ENCODE measurements at places on chromosomes 4 and X. TPM values are rescaled to one million over a fixed set of nuclear protein-coding genes. Genes with fewer than 3 reads are reported as not detected.

FHL1 gene
- total RNA-seq: 299 TPM

DNA sequence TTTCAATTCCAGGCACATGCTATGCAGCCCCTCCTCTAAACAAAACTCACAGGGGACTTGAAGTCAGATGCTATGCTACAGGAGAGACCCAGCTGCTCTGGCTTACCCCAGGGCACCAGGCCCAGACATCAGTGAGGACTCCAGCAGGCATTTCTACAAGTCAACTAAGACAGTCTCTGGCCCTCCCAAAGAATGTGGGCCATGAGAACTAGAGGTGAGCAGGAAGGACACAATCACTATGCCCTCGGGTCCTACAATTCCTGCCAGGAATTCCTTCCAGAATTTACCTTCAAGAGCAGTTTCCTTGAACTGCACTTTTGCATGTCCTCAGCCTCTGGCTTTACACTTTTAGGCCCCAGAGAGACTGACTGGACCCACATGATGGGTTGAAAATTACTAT is 17.4 kb downstream of the TMEM192 start:
- no peak for DNase-seq

ANOS1 gene
- total RNA-seq: 4.9 TPM

DNA sequence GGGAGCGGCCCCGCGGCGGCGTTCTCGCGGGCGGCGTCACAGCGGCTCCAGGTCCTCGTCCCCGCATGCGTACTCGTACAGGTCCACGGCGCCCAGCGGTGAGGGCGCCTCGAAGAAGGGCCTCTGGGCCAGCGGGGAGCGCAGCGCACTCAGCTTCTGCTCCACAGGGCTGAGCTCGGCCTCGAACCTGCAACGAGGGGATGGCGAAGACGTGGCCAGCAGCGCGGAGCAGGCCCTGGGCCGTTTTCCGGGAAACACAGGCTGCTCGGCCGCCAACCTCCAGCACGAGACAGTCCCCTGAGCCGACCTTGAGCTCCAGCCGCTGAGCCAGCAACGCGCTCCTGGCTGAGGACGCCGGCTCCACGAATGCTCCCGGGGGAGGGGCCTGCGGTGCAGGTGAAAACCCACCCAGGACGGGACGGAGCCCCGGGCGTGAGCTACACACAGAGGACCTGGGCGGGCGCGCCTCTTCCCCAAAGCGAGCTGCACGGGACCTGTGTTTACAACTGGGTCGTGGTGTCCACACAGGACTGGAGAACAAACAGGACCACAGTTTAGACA is 15.8 kb upstream of the GTPBP6 start:
- DNase-seq: no peak

- no peak for DNase-seq
These were observed 38.7 kb downstream of the SPATA4 start for GRCh38 chr4:176156656-176157055.

- no peak for DNase-seq
These were observed 34.9 kb upstream of the CRMP1 start for GRCh38 chr4:5927747-5928146.

DNA sequence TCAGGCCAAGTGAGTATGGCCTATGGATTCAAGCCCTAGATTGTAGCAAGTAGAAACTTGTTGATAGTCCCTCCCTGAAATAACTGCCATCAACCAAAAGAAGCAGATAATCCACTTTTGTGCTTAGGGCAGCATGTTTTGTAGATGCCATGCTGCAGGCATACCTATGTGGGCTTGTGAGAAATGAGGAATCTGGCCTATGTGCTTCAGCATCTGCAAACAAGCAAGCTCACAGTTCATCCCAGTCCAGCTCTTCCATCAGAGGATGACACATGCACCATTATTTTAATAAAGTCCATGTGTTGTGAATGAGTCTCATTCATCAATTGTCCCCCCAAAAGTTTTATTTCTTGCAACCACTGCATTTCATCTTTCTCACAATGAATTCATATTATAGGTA is 421.9 kb upstream of the DIPK2B start:
- no peak for DNase-seq

MMRN1 gene
- total RNA-seq: 11.0 TPM

DNA sequence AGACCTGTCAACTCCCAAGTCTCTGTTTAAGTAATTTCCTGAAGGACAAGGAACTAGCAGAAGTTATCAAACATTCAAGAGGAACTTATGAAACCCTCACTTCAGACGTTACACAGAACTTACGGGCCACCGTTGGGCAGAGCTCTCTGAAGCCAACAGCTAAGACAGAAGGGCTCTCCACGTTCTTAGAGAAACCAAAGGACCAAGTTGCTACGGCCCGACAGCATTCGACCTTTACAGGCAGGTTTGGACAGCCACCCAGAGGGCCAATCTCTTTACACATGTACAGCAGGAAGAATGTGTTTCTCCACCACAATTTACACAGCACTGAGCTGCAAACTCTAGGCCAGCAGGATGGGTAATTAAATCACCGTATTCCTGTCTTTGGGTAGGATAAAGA is 705.1 kb upstream of the GRID2 start:
- DNase-seq: no peak

DNA sequence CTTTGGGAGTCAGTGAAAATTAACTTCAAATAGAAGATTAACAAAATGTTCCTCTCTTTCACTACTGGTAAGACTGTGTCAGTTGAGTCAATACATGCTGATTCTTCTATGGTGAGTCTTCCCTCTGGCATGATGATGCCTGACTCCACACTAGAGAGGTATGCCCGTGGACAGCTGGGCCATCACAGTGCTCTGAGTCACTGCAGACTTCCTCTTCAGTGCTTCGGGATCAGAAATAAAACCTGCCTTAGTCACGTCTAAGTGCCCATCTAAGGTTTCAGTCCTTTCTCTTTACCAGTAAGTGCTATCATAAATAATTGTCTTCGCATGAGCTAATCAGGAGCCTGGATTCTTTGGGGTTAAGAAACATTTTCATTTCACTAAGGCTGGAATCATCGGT is 1.6 kb upstream of the ASB5 start:
- DNase-seq: no peak

GRCh38 chrX:154327038-154327820 is 31.6 kb downstream of the TKTL1 start:
- DNase-seq: no peak

DNA sequence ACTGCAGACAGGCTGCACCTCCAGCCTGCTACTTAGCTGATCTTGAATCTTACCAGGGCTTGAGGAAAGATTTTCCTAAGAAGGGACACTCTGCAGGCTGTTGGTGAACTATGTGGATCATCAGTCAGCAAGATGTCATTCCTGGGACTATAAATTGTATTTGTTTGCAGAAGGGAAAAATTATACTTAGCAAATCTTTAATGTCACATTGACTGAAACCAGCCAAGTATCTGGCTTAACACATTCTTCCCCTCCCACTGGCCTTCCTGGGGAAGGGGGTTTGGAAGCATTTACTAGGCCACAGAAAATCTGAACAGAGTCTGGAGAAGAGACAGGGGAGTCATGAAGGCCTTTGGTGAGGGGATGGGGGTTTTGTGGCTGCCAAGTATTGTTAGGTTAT is 156.7 kb upstream of the EOLA2 start:
- no peak for DNase-seq

GRCh38 chr4:22522706-22523501 is 7.0 kb upstream of the ADGRA3 start:
- DNase-seq: no peak

MAGEA9B gene
- not detected for total RNA-seq

CSAG3 gene
- total RNA-seq: not detected

ITM2A gene
- total RNA-seq: 81.2 TPM

DNA sequence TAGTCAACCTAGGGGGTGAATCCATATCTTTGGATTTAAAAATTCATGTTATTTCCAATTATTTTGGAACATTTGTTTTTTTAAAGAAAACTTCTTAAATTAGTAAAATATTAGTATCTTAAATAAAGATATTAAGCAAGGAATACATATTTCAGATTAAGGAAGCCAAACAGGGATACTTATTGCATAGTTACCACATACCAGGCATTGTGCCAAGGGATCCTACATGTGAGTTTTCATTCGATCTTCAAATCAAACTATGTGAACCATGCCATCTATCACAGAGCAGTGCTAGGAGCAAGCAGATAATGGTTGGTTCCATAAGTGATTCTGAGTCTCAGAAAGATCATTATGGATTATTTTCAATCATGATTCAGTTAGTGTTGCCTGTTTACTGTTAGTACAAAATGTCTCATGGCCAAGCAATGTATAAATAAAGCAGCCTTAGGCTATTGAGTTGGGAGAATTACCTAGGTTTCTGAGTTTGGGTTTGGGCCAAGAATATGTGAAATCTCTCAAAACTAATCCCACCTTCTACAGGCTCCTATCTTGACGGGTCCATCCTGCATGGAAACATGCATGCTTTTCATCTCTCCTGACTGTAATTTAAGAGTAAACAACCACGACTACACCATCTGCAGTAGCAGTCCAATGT is 176.7 kb downstream of the NPFFR2 start:
- DNase-seq: no peak

DNA sequence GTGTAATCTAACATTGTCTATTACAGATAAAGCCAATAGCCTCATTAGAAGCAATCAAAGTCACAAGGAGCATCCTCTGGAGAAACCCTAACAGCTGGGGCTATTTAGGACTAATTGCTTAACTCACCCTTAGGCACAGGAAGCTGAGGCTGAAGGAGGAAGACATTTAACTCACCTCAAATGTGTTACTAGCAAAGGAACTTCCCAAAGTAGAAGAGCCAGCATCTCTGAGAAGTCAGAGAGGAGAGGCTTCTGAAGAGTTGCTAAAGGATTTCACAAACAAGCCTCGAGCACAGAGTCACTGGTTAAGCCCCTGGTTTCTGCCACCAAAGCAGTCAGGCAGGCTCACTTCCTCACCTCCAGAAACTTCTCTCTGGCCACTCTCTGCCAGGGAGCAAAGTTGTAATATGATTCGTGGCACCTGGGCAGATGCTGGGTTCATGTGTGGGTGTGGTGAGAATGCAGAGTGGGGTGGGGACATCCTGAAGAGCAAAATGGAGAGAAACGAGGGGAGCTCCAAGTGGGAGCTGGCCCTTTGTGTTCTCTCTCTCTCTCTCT is 201.3 kb downstream of the HS6ST2 start:
- DNase-seq: no peak

CXCL8 gene
- total RNA-seq: 0.64 TPM

GRCh38 chrX:73400136-73400748 is 46.6 kb upstream of the CDX4 start:
- DNase-seq: no peak
